ENCODE measurements at places on chromosomes 4 and X. TPM values are rescaled to one million over a fixed set of nuclear protein-coding genes. Genes with fewer than 3 reads are reported as not detected.

Gene SPATA18
- total RNA-seq = 18.7 TPM

Gene HAND2
- total RNA-seq = not detected

Gene VCX3B
- total RNA-seq = not detected

Gene NKAP
- total RNA-seq = 5.8 TPM

Gene NONO
- total RNA-seq = 297 TPM

Gene XG
- total RNA-seq = 0.43 TPM

Gene MGST2
- total RNA-seq = 28.0 TPM

Gene VCX3A
- not detected for total RNA-seq

Gene UCHL1
- total RNA-seq = 10.1 TPM

Gene HDX
- 1.4 TPM for total RNA-seq

Gene UGT2B15
- not detected for total RNA-seq

Gene ARHGEF6
- total RNA-seq = 2.8 TPM

Gene SHROOM4
- 2.8 TPM for total RNA-seq

Gene IL2
- not detected for total RNA-seq

Gene HPGDS
- total RNA-seq = not detected

Gene PRR32
- total RNA-seq = not detected

Data from nasal cavity respiratory epithelium epithelial cell of viscerocranial mucosa (primary cell).